ENCODE measurements at places on chromosomes 4 and X.

GRCh38 chrX:134462927-134463326 lies 3.0 kb downstream of the HPRT1 start:
- no peak for DNase-seq

DNA sequence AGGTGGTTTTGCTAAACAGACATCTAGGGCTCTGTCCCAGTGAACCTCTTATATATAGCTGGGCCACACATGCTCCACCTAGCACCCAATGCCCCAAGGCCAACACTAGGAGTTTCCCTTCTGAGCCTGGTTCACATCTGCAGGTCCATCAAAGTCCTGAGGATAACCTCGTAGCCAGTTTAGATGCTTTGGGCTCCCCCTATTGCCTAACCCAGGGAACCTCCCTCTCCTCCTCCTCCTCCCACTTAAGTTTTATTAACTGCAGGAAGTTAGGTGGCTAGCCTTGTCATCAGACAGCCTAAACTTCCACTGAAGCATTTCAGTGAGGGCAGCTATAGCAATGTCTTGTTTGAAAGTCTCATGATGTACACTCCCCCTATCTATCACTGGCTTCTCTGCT lies 88.0 kb downstream of the GUCY2F start:
- no peak for DNase-seq

DNA sequence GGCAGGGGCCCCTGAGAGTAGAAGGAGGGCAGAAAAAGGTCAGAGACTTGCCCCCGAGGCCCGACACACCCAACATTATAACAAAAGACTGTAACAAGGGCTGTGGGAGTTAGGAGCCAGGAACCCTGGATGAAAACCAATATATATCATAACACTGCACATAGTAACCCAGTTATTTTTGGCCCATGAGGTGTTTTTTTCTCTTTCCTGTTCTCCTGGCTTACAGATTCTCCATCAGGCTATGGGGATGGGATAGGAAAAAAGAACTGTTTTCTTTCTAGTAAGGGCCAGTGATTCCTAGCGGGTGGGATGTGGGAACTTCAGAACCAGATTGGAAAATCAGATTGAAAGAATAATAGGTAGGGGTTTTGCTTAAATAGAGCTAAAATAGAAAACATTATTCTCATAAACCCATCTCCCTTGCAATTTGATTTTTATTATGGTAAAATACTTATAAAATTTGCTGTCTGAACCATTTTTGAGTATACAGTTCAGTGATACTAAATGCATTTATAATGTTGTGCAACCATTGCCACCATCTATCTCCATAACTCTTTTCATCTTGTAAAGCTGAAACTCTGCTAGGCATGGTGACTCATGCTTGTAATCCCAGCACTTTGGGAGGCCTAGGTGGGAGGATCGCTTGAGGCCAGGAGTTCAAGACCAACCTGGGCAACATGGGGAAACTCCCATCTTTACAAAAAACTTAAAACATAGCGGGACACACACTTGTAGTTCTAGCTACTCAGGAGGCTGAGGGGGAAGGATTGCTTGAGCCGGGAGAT lies 33.5 kb downstream of the SNX25 start:
- DNase-seq, result no peak

GRCh38 chr4:107711831-107712230 lies 8.2 kb downstream of the PAPSS1 start:
- DNase-seq, result no peak

DNA sequence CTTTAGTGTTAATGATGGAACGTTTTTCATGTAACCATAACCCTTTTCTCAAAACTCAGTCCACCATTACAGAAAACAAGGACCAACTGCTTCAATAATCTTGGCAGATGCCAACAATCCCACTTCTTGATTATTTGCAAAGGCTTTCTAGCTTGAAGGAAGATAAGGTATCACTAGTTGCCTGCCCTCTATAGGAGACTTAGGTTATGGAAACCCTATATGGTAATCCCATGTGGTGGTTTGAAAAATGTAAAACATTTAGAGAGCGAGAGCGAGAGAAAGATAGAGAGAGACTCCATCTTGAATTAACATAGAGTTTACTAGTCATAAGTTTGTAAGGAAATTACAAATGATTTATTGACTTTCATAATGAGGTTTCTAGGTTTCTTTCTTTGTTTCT lies 1627.5 kb upstream of the TENM3 start:
- no peak for DNase-seq

DNA sequence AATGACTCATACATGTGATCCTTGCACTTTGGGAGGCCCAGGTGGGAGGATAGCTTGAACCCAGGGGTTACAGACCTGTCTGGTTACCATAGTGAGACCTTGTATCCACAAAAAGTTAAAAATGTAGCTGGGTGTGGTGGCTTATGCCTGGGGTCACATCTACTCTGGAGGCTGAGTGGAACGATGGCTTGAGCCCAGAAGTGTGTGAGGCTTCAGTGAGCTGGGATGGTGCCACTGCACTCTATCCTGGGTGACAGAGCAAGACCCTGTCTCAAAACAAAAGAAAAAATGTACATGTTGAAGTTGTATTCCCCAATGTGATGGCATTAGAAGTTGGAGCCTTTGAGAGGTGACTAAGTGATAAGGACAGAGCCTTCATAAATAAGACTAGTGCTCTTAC lies 409.4 kb upstream of the PABPC4L start:
- DNase-seq, result no peak

- no peak for DNase-seq
These were observed 482.2 kb downstream of the CFAP47 start for GRCh38 chrX:36401774-36402173.

DNA sequence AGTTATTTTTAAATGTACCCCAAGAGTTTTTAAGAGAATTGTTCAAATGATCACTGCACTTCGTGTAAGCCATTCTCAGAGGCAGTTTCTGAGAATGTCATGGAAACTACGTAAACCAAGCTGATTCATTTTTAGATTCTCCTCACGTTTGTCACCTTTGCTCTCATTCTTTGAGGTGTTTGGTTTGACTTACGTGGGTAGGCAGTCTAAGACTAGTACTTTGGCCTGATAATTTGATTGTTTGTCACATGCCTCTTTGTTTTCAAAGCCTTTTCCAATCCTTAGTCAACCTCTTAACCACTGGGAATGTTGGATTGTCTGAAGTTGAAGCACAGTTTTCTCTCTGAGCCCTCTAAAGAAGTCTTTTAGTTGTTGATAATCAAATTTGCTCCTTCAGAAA lies 10.5 kb downstream of the SEPTIN11 start:
- DNase-seq, result no peak

- DNase-seq, result no peak
These were observed 341.0 kb downstream of the NAP1L3 start for GRCh38 chrX:93332329-93332728.

GRCh38 chrX:14916017-14916674 lies 42.9 kb downstream of the MOSPD2 start:
- no peak for DNase-seq

- DNase-seq, result no peak
These were observed 45.8 kb downstream of the TSPAN5 start for GRCh38 chr4:98612318-98613250.

- no peak for DNase-seq
These were observed 34.3 kb upstream of the NLGN4X start for GRCh38 chrX:6262959-6263358.

GRCh38 chr4:3077796-3078195 lies 3.3 kb downstream of the HTT start:
- DNase-seq, result no peak

DNA sequence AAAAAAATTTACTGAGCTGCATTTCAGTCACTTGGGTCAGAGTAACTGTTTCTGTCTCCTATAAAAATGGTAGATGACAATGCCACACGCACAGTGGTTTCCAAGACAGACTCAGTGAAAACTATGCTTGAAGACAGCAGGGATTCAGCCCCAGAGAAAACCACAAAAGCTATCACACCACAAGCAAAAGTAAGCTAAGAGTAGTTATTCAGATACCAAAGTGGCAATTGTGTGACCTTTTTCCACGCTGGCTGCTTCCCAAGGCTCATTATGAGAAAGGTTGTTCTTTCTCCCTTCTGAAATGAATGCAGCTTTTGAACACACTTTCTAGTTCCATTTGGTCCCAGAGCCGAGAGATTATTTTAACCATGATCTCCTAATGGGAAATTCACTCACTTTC lies 46.4 kb upstream of the GPM6B start:
- DNase-seq, result no peak

DNA sequence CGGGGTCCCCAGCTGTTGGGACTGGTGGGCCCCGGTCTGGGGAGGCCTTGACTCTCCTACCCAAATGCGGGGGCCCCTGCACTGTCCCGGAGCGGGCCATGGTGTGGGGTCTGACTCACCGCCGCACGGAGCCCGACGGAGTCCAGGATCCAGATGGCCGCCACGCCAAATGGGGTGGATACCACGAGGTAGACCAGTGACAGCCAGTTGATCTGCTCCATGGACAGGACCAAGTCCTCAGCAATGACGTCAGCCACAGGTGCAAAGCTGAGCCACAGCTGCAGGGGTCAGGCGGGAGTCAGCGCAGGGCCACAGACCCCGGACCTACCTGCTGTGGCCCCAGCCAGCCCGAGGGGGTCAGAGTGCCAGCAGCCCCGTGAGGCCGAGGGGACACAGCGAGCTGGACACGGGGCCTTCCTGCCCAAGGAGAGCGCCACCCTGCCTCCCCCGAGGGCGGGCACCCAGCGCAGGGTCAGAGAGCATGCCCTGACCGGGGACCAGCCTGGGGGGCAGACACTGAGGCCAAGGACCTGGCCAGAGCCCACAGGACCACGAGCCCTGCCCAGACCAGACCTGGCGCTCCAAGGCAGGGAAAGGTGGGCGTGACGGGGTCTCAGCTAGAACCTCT lies 2.4 kb downstream of the SLC49A3 start:
- no peak for DNase-seq

- DNase-seq, result no peak
These were observed 504 bp upstream of the RBM3 start for GRCh38 chrX:48573690-48574269.

- DNase-seq, result no peak
These were observed 56.6 kb upstream of the RBM47 start for GRCh38 chr4:40686081-40686913.

DNA sequence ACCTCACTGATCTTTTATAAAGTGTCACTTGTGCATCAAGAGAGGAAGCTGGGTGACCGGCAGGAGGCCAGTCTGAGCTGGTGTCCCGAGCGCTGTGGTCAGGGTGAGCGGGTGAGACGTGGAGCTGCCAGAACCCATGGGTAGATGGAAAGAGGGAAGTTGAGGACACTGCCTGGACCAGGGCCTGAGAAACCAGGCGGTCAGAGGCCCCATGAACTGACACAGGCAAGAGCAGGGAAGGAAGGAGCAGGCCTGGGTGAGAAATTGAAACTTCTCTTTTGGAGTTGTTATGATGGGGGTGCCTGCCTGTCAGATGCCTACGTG lies 192.6 kb downstream of the AFAP1 start:
- no peak for DNase-seq

GRCh38 chrX:130715299-130715698 lies 187.7 kb downstream of the ENOX2 start:
- DNase-seq, result no peak

- no peak for DNase-seq
These were observed 242.5 kb downstream of the CFAP299 start for GRCh38 chr4:80578001-80578400.

GRCh38 chrX:100964362-100964761 lies 5.1 kb upstream of the ARL13A start:
- no peak for DNase-seq

DNA sequence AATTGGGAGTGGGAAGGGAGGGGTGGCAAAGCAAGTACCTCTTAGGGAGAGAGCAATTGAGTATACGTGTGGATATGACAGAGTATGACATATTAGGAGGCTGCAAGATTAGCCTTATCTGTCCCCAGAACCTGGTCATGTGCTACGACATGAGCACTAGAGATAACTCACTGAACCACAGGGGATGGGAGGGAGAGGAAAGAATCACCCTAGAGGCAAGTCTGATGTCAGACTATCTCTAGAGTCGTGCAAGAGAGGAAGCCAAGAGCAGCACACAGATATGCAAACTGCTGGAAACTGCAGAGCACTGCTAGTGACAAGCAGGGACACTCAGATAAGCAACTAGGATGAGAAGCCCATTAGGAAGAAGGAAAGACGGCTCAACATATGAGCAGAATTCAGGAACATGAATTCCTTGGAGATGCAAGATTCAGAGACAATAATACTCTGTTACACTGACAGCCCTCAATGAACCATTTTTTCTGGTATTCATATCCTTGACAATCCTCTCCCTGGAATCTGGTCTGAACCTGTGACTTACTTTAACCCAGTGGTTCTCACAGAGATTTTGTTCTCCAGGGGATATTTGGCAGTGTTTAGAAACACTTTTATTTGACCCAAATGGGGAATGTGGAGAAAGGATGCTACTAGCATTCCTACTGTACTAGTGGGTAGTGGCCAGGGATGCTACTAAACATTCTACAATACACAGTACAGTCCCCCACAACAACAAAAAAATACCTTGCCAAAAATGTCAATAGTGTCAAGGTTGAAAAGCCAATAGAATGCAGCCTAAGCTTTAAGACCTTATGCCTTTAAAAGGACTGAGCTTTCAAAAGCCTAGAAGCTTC lies 84.0 kb upstream of the BMP2K start:
- no peak for DNase-seq

Measured in HTR-8/SVneo (cell line).